ENCODE measurements at places on chromosomes 16 and 17. TPM values are rescaled to one million over a fixed set of nuclear protein-coding genes. Genes with fewer than 3 reads are reported as not detected.

Gene SHCBP1
- total RNA-seq: 40.3 TPM

Gene CDH5
- 0.15 TPM for total RNA-seq

Gene SMIM22
- total RNA-seq: not detected

Gene SLC4A1
- not detected for total RNA-seq

Gene PERCC1
- not detected for total RNA-seq

Gene C1QL1
- total RNA-seq: 35.0 TPM

Gene PRSS33
- 0.06 TPM for total RNA-seq

Gene ZPBP2
- not detected for total RNA-seq

Gene CRAMP1
- total RNA-seq: 14.9 TPM

Gene ZFHX3
- total RNA-seq: 11.8 TPM

Gene RPL26
- 3,633 TPM for total RNA-seq

Gene HAGH
- total RNA-seq: 75.5 TPM

Gene TRIM65
- total RNA-seq: 34.3 TPM

Gene PLA2G15
- total RNA-seq: 16.2 TPM

Gene SLC38A8
- 0.09 TPM for total RNA-seq

Gene KRT25
- not detected for total RNA-seq

Gene DRC3
- total RNA-seq: 2.0 TPM

Gene VWA3A
- total RNA-seq: 0.09 TPM

Gene CRHR1
- 0.09 TPM for total RNA-seq

Gene BCKDK
- total RNA-seq: 58.9 TPM

Gene NPIPB6
- total RNA-seq: 1.2 TPM
